ENCODE measurements at places on chromosomes 7 and 10.

DNA sequence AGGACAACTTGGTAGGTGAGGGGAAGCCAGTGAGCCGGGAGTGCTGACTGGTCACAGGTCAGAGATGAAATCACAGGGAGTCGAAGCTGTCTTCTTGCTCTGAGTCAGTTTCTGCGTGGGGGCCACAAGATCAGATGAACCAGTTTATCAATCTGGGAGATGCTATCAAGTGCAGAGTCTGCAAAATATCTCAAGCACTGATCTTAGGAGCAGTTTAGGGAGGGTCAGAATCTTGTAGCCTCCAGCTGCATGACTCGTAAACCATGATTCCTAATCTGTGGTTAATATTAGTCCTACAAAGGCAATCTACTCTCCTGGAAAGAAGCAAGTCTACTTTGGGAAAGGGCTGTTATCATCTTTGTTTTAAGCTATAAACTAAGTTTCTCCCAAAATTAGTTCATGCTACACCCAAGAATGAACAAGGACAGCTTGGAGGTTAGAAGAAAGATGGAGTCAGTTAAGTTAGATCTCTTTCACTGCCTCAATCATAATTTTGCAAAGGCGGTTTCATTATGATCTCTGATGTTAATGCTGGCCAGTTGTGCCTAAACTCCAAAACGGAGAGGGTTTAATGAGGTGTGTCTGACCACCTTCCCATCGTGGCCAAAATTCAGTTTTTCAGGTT lies 8.4 kb upstream of the LMOD2 start:
- DNase-seq, result no peak

- DNase-seq, result no peak
Observed at GRCh38 chr7:11486271-11486670, 345.7 kb downstream of the THSD7A start.

DNA sequence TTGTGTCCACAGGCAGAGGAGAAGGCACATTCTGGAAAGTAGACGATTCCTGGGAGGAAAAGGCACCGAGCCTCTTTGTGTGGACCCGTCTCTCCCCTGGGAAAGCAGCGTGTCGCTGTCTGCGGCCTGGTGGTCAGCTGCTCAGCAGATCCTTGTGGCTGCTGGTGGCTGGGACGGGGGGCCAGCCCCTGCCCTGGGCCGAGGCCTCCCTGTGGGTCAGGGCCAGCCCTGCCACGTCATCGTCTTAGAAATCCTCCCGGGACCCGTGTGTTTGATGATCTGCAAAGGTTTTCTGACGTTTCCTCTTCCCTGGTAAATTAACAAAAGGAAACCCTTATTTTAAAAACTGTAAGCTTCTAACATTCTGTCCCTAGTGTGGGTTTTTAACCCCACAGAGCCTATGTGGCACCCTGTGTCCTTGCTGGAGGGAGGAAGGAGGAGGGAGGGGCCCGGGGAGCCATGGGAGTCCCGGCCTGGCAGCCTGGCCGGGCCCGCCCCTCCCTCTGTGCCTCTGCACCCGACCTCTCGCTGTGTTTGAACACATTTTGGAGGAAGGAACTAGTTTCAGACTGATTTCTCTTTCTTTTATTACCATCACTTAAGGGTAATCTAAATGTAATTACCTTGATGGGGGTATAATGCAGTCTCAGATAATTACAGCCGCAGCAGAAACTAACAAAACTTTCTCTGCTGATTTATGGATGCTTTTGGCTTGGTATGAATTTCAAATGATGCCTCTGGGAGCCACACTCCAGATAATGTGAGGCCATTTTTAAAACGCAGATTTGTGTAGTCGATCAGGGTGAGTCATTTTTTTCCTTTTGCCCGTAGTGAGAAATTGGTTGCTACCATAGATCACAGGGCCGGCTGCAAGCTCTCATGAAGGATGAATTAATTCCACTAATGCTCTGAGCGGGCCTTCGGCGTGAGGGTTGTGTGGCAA lies 85.5 kb downstream of the NKX6-2 start:
- no peak for DNase-seq

DNA sequence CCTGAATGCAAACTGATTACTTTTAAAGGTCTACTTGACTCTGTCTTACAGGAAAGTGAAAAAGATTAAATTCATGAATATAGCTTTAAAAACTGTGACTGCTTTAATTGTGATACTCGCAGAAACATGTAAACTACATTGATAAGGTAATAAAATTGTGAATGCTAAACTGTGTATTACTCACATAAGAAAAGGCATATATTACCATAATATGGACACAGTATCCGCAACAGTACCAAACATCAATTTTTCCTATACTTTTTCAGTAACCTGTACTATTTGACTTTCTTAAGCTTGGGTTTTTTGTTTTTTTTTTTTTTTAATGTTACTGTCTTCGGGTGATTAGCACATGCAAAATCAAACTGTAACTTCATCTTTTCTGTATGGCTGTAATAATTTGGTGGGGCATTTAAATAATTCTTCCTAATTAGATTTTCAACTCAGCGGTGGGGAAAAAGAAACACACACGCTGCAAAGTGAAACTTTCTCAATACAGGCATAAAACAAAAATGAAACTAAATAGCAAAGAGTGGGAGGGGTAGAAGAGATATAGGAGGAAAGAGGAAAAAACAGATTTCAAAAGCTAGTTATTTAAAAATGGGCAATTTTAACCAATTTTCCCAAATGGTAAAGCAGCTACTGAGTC lies 23.2 kb downstream of the NT5C3A start:
- no peak for DNase-seq

DNA sequence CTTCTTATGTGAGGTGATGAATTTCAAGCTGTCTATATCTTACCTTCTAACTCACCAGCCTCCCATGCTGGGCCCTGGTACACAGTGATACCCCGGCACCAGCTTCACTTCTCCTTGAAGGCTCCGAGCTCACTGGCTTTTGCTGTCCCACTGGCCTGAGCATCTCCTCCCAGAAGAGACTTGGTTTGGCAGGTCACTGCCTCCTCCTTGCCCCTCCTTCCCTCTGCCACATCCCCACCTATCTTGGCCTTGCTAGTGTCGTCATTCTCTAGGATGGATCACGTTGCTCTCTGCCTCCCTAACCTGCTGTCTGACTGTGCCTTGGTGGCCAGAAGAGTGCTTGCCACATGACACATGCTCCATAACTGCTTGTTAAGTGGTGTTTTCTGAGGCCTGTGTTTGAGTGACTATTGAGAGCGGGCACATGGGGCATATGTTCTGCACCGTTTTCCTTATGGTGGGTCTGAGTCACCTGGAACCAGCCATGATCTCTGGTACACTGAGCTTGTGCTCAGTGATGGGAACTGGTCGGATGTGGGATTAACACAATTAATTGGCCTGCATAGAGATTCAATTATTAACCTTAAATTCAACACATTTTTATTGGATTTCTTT lies 86.5 kb downstream of the TMEM178B start:
- DNase-seq, result no peak

DNA sequence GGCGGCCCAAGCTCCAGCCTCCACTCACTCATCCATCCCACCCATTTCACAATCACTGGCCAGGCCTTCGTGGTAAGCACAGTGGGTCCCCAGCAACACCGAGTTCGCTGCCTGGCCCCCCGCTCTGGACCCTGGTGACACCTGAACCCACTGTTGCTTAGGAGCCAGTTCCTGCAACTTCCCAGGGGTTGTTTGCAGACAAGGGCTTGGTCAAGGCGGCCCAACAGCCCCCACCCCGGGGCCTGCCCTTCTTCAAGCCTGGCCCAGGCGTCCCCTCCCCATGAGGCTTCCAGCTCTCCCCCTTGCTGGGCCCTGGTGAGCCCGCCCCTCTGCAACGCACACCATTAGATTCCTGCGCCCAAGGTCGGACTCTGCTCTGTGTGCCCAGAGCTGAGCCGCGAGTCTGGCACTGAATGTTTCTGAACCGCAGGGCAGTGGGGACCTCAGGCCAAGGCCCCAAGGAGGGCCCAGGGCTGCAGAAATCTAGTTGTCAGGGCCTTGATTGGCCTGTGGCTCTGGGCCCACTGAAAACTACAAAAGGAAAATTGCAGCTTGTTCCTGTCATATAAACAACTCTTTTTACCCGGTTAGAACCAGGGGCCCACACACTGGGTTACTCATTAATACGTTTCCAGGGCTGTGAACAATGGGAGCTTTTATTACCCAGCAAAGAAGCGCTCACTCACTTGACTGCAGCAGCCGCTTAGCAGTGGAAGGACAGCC lies 2.1 kb upstream of the COX19 start:
- no peak for DNase-seq

GRCh38 chr7:31744294-31744874 lies 57.4 kb downstream of the PPP1R17 start:
- DNase-seq, result no peak

DNA sequence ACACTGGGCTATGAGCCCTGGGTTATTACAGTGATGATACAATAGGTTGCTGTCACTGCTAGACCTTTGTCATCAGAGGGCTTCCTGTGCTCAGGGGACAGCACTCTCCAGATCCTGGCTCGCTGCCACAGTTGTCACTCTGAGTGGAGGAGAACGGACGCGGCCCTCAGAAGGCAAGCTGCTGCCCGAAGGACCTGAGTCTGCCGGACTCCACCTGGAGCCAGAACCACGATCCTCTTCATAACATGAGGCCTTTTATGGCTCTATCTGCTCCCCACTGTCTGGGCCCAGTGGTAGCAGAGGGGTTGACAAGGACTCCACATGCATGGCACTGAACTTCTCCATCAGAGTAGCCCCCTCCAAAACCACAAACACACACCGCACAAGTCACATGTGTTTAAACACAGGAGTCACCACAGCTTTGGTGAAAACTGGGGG lies 94.7 kb upstream of the EFCAB10 start:
- peak; percentile 80 for DNase-seq

Data from activated CD8-positive, alpha-beta memory T cell treated with anti-CD3 and anti-CD28 coated beads for 24 hours (primary cell).